ENCODE measurements at places on chromosomes 7 and 10. TPM values are rescaled to one million over a fixed set of nuclear protein-coding genes. Genes with fewer than 3 reads are reported as not detected.
A peak's percentile ranks its signal among the peaks of the same experiment; 100 is the strongest.

DNA sequence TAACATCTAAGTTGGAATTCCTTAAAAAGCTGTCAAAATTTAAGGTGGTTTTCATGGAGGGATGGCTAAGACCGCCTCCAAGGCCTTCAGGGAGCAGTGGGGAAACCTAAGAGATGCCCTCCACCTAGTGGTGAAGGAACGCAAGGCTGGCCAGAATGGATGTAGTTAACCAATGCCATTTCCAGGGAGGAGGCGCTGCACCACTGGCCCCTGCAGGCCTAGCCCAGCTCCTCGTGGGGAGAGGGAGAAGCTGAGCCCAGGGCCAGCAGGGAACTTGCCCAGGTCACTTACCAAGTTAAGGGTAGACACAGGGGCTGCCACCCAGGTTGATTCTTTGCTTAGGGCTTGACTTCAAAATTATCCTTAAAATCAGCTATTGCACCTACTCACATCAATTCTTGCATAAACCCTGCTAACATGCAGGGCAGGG is 32.0 kb downstream of the FIGNL1 start:
- peak; percentile 75 for DNase-seq

- DNase-seq = no peak
These were observed 6.6 kb downstream of the ANK3 start for GRCh38 chr10:60382946-60383681.

DNA sequence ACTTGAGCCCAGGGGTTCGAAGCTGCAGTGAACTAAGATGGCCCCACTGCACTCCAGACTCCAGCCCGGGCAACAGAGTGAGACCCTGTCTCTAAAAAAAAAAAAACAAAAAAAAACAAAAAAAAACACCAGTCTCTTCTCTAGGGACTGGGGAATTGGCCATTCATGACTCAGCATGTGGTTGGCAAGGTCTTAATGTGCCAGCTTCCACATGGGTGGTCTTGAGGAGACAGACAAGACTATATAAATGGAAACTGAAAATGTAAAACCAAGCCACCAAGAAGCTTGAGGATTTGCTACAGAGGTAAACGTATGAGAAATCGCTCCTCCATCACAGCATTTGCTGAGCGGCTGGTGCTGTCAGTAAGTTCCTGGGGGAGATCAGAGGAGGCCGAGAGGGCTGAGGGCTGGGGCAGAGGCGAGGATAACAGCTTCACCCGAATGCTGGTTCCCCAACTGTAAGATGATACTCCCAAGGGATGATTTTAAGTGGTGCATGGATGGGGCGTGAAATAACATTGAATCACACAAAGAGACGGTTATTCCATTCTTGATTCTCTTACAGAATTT is 128.7 kb downstream of the C10orf105 start:
- DNase-seq = no peak

- DNase-seq = peak; percentile 24
These were observed 572 bp upstream of the BHLHA15 start for GRCh38 chr7:98210513-98211220.

- DNase-seq = no peak
These were observed 96.4 kb upstream of the AOAH start for GRCh38 chr7:36820527-36821170.

- DNase-seq = peak; percentile 24
These were observed 544 bp downstream of the PDK4 start for GRCh38 chr7:95595746-95596197.

- DNase-seq = no peak
These were observed 130.8 kb downstream of the DNAJB6 start for GRCh38 chr7:157467496-157468212.

TBATA gene
- total RNA-seq = not detected
